AG04450 (cell line): ENCODE measurements at places on chromosomes 13 and 19.

DNA sequence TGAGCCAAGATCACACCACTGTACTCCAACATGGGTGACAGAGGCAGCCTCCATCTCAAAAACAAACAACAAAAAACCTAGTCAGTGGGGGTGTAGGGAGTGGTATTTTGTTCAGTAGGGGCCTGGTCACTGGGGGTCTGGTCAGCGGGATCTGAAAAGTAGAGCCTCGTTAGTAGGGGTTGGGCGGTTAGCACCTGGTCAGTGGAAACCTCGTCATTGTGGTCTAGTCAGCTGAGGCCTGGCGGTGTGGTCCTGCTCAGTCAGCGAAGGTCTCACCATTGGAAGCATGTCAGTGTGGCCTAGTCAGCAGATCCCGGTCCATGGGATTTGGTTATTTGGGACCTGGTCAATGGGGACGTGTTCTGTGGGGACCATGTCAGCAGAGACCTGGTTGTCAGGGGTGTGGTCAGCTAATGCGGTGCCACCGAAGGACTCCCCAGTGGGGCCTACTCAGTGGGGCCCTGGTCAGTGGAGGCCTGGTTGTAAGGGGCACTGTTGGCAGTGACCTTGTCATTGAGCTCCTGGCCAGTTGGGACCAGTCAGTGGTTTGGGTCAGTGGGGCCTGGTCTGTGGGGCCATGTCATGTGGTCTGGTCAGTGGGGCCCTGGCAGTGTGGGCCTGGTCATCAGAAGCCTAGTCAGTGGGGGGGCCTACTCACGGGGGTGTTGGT, 63.0 kb upstream of the TPM4 start:
- no peak for DNase-seq

DNA sequence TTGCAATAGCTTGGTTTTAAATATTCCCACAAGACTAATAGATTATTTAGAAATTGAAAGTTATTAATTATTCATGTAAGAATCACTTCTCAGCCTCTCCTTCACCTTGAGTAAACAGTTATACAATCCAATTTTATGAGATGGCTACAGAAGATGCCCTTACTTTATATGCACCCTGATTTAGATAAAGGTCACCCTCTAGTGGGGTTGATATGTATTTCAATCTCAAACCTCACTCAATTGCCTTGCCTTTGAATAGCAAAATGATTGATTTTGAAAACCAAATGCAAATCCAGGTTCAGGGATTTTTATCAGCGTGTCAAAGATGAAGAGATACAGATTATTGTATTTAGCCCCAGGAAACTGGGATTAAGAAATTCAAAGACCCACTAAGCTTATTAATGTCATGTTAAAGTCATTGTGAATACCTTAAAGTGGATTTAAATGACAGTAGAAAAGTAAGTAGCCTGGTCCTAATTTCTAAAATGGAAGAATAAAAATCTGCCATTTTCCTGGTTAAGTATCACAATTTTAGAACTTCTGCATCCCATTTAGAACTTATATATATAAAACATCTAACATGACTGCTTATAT, 305.1 kb downstream of the ITGBL1 start:
- no peak for DNase-seq

DNA sequence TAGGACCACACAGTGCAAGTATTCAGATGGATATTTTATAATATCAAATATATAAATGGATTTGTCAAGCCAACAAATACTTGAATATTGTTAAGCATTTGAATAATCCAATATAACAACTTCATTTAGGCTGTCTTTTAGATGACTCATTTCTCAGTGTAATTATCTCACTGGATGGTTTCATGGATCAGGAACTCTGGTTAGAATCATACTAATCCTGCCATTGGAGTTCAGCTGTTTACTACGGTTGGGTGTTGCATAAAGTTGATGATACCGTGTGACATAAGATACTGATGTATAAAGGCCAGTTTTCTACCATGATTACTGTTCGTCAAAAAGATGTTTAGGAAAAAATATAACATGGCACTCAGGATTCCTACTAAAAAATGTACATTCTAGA, 196.3 kb downstream of the TSHZ3 start:
- DNase-seq, result no peak

DNA sequence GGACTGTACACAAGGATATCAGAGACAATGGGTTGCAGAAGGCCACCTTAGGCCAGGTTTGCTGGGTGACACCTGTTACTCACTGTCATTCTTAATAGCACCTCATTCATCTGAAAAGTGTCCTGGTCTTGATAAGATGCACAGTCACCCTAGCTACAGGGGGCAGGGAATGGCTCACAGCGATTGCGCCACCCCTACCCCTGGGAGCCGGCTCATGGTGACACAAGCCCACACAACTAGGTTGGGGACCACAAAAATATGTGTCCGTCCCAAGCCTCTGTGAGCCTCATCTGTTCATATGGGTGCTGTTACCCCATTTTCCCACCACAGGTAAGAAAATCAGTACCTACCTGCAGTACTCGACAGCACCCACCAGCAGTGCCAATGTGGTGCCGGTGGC, 23.4 kb downstream of the MED26 start:
- DNase-seq, result no peak

DNA sequence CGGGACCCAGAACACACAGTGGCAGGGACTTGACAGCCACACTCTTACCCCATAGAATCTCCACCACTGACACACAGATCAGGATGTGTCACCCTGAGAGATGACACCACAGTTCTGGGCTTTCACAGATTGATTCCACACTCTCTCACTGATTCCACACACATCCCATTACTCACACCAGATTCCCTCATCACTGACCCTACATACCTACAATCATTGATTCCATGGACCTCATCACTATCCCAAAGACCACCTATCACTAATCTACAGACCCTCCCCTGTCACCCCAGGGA, 57.6 kb upstream of the ZNF527 start:
- DNase-seq, result no peak

- DNase-seq, result no peak
These were observed 327.4 kb upstream of the ZNF507 start for GRCh38 chr19:32018014-32018413.

DNA sequence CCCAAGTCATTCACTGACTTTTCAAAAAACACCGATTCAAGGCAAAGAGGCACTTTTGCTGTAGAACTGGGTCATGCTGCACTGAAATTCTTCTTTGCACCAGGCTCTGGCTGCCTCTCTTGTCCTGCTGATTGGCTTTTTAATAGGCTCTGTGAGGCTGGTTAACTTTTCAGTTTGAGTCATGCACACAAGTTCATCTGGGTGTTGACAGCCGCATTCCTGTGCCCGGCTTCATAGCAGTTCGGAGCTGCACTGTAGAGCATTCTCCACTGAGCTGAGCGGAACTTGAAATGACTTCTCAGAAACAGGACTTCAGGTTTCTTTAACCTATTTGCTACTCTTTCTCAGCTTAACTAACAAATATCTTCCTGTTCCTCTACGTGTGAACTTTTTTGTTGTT, 978.3 kb downstream of the UQCRFS1 start:
- DNase-seq, result no peak

DNA sequence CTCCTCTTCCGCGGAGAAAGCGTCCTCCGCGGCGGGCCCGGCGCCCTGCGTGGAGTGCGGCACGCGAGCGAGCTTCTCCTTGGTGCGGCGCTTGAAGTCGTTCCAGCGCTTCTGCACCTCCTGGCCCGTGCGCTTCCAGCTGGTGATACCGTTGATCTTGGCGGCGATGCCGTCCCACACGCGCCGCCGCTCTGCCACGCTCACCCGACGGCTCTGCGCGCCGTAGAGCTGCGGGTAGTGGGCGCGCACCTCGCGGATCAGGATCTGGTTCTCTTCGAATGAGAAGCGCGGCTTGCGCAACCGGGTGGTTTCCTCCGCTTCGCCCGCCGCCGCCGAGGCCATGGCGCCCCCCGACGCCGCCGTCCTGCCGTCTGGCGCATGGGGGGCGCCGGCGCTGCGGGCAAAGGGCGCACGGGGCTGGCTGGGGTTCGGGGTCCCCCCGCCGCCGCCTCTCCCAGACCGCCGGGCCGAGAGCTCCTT, 941 bp downstream of the MYPOP start:
- no peak for DNase-seq

- no peak for DNase-seq
These were observed 1.3 kb downstream of the RHPN2 start for GRCh38 chr19:33063356-33063752.

GRCh38 chr13:49630580-49630979, 2.3 kb downstream of the ARL11 start:
- DNase-seq, result no peak

DNA sequence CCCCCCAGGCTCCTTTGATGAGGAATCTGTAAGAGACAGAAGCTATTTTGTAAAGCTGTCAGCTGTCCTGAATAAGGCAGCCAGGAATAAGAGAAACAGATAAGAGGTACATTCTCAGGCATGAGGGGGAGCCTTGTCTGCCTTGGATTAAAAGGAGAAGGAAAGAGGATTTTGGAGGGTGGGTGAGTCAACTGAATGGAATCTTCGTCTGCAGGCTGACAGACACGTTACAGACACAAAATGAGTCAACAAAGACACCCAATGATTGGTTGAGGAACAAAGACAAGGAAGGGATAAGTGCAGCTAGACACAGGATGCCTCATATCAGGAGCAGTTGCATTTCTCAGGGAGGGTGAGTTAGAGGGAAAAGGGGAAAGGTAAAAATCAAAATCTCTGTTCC, 162.5 kb downstream of the OLFM4 start:
- DNase-seq, result no peak

DNA sequence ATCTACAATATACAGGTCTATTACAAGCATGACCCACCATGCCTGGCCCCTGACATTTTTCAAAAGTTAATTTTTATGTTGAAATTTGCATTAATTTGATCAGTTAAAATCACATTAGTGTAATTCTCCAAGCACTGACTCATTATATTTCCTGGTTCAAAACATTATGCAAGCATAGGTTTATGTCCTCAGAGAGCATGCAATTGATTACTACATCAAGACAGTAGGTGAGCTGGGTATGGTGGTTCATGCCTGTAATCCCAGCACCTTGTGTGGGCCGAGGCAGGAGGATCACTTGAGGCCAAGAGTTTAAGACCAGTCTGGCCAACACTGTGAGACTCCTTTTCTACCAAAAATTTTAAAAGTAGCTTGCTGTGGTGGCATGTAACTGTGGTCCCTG, 248.8 kb upstream of the KLHL1 start:
- DNase-seq, result no peak

- DNase-seq, result no peak
These were observed 739 bp downstream of the EIF3G start for GRCh38 chr19:10118960-10119359.

DNA sequence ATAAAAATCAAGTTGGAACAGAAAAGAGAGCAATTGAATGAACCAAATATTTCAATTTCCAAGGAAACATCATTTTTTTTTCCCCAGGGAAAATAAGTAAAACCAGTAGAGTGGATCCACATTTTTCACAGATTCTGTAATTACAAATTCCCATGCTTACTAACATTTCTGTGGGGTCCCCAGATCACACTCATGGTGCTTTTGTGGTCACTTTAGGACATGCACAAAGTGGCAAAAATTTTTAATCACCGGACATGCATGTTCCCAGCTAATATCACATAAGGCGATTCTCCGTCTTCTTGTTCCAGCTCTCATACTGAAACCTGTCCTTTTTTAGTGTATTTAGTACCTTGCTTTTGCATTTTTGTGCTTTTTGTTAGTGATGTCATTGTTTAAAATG, 748.2 kb upstream of the SLITRK1 start:
- DNase-seq, result no peak

- DNase-seq, result no peak
These were observed 1.8 kb upstream of the PLK5 start for GRCh38 chr19:1522061-1522460.

GRCh38 chr13:112943309-112944125, 25.5 kb upstream of the MCF2L start:
- no peak for DNase-seq

- no peak for DNase-seq
These were observed 984 bp upstream of the OR7G1 start for GRCh38 chr19:9116547-9116946.

DNA sequence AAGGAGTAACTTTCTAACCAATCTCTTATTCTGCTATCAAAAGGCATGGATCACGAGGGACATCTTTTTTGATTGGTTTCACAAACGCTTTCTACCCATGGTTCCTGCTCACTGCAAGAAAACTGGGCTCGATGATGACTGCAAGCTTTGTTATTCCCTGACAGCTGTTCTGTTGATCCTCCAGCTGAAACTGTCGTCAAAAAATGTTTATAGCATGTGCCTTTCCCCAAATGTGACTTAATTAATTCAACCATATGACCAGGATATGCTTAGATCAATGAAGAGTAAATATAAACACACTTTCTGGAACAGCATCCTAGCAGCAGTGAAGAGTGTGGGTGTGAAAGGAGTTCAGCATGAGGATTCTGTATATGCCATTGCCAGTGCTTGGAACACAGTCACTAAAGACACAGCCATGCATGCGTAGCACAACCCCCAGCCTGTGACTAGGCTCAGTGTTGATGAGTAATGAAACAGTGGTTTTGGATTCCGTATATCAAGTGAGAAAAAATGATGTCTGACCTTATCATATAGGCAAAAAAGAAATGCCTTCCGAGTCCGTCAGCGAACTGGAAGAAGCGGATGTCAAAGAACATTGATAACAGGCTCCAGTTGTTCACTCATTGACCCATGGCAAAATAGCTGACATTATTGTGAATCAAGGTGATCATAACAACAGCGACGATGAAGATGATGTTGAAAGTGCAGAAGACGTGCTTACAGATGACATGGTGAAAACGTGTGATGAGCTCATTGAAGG, 347.4 kb downstream of the FGF9 start:
- peak; percentile 1 for DNase-seq

- DNase-seq, result no peak
These were observed 4.6 kb downstream of the DAPK3 start for GRCh38 chr19:3966051-3967017.

- no peak for DNase-seq
These were observed 5.0 kb upstream of the MTIF3 start for GRCh38 chr13:27455331-27455855.

DNA sequence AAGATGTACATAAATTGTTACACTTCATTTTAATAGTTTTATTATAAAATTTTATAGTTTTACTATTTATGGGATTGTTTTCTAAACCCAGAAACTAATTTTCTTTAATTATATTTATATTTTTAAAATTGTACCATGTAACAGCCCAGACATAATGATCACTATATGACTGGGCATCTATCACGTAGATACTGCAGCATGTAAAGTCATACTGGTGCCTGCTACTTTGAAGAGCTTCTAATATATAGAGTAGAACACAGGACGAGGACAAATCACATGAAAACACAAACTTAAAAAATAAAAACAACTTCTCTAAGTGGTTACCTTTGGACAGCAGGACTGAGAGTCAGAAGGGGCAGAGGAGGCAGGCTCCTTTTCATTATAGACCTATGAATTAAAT, 5.3 kb downstream of the ELF1 start:
- no peak for DNase-seq

DNA sequence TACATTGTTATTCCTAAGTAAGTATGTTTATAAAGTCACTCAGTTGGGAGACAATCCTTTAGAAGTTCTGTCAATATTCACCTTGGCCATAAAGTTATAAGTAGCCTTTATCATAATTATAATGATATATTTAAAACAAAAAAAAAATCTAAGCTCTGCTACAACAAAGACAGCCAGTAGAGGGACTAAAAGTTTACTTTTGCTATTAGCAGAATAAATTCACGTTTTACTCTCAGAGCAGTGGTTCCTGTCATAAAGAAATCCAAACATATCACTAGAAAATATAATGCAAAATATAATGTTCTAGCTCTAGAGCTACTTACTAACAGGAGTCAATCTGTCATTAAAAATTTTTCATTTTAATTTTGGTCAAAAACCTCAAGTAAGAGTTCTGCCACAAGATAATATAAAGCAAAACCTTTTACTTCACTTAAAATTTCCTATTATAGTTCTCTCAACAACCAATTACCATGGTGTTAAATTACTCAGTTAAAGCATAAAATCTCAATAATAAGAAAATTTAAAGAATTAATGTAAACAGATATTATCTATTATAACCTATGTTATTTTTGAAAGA, 17.7 kb downstream of the INTS6 start:
- no peak for DNase-seq
